Calu3 (cell line): ENCODE measurements at places on chromosomes 7 and 10. TPM values are rescaled to one million over a fixed set of nuclear protein-coding genes. Genes with fewer than 3 reads are reported as not detected.
A peak's percentile ranks its signal among the peaks of the same experiment; 100 is the strongest.

DNA sequence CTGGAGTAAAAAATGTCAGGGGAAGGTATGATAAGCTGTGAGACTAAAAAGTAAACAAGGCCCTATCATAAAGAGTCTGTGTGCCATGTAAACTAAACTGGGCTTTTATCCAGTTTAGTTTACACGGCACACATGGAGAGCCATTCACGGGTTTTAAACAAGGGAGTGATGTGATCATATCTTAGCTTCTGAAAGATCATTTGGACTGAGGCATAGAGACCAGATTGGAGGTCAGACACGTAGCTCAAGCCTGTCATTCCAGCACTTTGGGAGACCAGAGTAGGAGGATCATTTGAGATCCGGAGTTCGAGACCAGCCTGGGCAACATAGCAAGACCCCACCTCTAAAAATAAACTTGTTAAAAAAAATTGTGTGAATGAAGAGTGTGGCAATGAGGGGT lies 50.1 kb downstream of the SKIDA1 start:
- no peak for DNase-seq

DNA sequence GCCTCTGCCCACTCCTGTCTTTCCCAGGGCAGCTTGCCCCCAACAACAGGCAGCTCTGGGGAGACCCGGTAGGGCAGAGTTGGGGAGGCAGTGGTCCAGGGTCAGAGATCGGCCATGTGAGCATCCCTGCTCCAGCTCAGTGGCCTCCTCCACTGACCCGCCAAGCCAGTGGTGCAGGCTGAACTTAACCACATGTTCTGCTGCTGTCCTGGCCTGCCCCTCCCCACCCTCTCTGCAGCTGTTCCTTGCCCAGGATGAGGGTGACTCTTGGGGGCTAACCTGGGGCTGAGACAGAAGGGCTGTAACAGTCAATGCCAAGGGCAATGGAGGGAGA lies 349.3 kb downstream of the PLXNA4 start:
- no peak for DNase-seq

DNA sequence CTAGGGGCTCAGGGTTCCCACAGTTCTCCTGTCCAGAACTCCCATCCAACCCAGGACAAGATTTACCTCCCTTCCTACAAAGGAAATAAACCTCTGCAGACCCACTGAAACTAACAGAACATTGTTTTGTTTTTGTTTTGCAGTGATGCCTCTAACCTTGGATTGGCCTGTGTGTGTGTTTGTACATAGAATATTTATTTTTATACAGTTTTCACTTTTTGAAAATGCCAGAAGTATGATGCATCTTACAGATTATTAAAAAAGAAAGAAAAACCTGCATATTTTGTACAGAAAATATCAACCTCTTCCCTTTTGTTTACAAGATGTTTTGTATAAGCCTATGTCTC lies 94.1 kb upstream of the MACROH2A2 start:
- no peak for DNase-seq

DNA sequence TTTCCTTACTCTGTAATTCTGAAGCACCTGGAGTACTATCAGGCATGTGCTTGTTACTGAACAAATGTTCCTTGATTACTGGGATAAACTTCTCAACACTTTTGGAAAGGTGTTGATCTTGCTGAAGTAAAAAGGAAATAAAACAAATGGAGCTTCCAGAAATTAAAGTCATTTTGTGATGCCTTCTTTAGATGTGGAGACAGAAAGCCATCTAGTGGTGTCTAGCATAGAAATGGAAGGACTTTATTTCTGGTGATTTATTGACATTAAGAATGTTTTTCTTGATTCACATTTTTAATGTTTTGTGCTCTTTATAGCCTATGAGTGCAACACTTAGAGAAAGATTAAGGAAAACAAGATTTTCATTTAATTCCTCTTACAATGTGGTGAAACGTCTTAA lies 1.4 kb downstream of the SFR1 start:
- DNase-seq, result no peak

DNA sequence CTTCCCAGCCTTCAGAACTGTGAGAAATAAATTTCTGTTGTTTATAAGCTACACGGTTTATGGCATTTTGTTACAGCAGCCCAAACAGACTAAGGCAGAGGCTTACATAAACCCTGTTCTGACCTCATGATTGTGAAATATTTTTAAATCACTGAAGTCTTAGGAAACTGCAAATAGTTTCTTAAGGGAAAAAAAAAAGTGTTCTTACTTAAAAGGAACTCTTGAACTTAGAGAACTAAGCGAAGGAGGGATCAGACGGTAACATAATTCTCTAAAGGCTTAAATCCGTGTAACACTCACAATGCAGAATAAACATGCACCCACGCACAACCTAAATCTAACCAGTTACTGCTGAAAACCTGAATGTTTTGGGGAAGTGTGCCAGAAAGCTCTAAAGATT lies 749.1 kb upstream of the LRRTM3 start:
- no peak for DNase-seq

GRCh38 chr7:35505066-35505465 lies 189.9 kb downstream of the HERPUD2 start:
- no peak for DNase-seq

DNA sequence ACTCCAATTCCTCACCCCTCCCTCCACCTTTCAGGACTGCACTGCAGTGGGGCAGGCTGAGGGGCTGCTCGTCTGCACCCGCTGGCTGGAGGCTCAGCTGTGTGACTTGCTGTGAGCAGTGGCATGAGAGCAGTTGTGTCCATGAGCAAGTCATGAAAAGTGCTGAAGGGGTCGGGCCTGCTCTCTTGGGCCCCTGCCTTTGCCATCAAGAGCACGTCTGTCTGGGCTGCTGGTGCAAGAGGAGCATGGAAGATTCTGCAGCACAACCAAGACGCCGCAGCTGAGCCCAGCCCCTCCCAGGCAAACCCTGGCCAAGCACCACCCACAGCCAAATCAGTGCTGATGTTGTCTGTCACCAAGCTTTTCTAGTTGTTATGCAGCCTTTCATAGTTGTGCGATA lies 284.3 kb downstream of the TCERG1L start:
- no peak for DNase-seq

- no peak for DNase-seq
Observed at GRCh38 chr7:20359341-20359963, 28.8 kb downstream of the ITGB8 start.

- DNase-seq, result no peak
Observed at GRCh38 chr7:151053096-151053495, 4.6 kb downstream of the CDK5 start.

DNA sequence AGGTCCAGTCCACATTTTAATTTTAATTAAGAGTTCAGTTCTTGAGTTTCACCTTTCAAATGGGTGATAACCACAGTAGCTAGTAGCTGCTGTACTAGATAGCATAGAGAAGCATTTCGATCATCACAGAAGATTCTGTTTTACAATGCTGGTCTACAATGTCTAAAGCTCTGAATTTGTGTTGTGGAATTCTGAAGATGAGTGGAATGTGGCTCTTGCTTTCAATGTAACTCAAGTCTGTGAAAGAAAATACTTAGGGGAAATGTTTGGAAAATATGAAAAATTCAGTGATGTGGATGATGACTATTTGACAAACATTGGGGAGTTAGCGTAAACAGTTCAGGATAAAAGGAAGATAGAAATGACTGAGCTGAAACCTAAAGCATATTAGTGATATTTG lies 139.4 kb downstream of the GNAT3 start:
- no peak for DNase-seq

- no peak for DNase-seq
Observed at GRCh38 chr10:101968940-101969321, 87.0 kb downstream of the ARMH3 start.

DNA sequence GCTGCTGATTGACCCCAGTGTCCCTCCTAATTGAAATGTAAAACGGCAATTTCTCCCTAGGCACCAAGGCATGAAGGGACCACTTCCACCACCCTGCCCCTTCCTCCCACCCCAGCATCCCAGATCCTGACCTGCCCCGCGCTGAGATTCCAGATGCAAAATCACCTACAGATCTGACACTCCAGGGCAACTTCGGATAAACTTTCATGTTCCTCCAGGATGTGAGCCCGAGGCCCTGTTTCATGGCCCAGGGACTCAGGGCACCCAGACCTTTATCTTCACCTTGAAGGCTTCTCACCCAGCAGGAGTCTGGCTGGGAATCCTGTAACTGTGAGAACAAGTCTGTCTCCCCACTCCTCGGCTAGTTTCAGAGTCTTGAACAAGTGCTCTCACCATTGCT lies 361.8 kb downstream of the PLXNA4 start:
- DNase-seq, result no peak

- DNase-seq, result peak; percentile 85
Observed at GRCh38 chr10:69449841-69450240, 1.4 kb upstream of the TSPAN15 start.

- DNase-seq, result no peak
Observed at GRCh38 chr7:70317356-70317755, 719.1 kb downstream of the AUTS2 start.

DNA sequence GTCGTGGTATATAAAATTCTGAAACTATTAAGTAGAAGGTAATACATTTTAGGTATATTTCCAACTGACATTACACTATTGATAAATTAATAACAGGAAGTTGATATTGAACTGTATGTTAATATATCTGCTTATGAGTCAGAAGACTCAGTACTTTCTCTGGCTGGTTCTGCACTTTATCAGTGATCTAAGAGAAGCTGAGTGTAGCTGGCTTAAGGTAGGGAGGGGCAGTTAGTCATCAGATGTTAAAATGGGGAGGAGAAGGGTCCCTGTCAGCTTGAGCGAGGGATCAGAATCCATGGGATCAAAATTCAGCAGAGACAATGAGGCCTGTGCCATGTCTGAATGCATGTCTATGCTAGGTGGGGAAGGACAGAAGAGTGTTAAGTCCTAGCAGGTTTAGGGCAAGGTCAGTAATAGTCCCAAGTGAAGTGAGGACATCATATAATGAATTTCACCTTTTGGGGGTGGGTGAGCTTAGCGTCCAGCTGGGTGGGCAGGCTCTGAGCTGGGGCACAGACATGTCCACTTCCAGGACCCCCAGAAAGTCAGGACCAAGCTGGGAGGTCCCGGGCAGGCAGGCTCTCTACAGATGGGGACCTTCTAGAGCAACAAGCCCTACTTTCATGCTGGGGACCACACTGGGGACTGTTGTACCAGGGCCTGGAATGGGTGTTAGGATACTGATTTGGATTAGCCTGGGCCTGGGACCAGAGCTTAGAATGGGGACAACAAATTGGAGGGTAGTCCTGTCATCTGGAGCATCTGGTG lies 82.9 kb downstream of the WDFY4 start:
- DNase-seq, result no peak

DNA sequence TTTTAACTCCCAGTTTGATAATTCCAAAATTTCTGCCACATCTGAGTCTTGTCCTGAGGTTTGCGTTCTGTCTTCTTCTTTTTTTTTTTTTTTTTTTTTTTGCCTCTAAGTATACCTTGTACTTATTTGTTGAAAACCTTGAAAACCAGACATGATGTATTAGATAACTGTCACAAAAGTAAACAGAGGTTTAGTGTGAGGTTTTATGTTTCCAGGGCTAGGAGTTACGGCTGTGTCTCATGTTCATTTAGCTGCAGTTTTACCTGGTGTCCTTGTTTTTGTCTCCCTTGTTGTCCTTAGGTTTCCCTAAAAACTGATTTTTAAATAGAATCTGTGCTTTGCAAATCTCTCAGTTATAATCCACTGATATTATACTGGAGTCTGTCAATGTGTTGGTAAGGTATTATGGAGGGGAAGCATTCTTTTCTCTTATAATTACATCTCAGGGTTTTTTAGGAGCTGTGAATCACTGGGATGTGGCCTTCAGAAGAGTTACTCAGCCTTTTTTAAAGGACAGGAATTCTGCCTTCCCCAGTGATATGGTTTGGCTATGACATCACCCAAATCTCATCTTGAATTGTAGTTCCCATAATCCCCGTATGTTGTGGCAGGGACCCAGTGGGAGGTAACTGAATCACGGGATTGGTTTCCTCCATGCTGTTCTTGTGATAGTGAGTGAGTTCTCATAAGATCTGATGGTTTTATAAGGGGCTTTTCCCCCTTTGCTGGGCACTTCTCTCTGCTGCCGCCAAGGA lies 95.0 kb downstream of the CDCA7L start:
- DNase-seq, result no peak

GRCh38 chr10:7383442-7383841 lies 27.4 kb downstream of the SFMBT2 start:
- no peak for DNase-seq

DNA sequence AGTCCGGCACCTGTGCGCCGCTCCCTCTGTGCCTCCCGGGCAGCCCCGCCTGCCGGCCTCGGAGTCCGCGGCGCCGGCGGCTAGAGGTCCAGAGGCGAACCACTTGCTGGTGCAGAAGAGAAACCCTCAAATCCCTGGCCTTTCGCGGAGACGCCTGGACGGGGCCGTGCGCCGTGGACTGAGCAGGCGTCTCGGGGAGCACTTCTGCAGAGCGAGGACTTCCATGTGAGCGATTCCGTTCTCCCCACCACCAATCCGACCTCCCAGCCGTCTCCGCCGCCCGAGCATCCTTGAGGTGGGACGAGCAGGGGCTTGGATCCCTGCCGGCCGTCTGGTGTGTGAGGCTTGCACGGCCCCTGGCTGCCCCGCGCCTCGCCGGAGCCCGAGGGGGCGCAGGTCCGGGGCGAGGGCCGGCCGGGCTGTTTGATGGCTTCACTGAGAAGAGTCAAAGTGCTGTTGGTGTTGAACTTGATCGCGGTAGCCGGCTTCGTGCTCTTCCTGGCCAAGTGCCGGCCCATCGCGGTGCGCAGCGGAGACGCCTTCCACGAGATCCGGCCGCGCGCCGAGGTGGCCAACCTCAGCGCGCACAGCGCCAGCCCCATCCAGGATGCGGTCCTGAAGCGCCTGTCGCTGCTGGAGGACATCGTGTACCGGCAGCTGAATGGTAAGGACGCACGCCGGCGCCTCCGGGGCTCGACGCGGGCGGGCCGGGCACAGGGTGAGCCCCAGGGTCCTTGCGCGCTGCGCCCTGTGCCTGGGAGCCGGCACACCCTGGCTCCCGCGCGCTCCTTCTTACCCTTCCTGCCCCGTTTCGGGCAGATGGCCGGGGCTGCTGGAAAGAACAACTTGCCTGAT lies 660 bp downstream of the GALNT17 start:
- no peak for DNase-seq

- DNase-seq, result peak; percentile 78
Observed at GRCh38 chr7:90595801-90596670, at the start of gene CDK14. TSS of gene CDK14 (plus strand) at chr7:90596321. CDS start at chr7:90596628, 307 bp downstream.

DNA sequence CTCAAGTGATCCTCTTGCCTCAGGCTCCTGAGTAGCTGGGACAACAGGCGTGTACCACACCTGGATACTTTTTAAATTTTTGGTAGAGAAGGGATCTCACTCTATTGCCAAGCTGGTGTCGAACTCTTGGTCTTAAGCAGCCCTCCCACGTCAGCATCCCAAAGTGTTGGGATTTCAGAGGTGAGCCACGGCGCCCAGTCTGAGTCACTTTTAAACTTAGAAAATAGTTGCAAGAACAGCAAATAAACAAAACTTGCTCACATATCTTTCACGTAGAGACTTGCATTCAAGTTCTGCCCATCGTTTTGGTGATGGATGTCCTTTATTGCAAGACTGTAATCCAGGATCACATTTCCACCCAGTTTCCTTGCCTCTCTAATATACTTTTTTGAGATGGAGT lies 16.6 kb downstream of the GTF2I start:
- DNase-seq, result no peak

- no peak for DNase-seq
Observed at GRCh38 chr10:73641328-73642060, at the start of gene MYOZ1. TSS of gene MYOZ1 (minus strand) at chr10:73641474. CDS start at chr10:73640017, 1,457 bp downstream.

Gene AHCYL2
- 54.6 and 66.4 TPM in 2 replicates for total RNA-seq

Gene FAM237B
- not detected in 2 replicates for total RNA-seq

Gene NT5C2
- total RNA-seq, result 70.0 and 75.8 TPM in 2 replicates

Gene ZNF239
- 10.8 and 10.9 TPM in 2 replicates for total RNA-seq

Gene ADCYAP1R1
- not detected in 2 replicates for total RNA-seq
